Stimulated activated CD8-positive, alpha-beta memory T cell treated with anti-CD3 and anti-CD28 coated beads, Interleukin-15, amount 100 ng/mL, for 24 hours (primary cell): ENCODE measurements at places on chromosomes 11 and 22.
A peak's percentile ranks its signal among the peaks of the same experiment; 100 is the strongest.

DNA sequence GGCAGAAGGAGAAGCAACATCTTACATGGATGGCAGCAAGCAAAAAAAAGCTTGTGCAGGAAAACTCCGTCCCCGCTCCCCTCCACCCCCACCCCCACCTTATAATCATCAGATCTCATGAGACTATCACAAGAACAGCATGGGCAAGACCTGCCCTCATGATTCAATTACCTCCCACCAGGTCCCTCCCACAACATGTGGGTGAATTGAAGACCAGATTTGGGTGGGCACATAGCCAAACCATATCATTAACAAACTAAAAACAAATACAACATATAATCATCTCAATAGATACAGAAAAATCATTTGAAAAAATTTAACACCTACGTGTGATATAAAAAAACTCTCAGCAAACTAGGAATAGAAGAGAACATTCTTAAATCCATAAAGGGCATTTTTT is 88.8 kb downstream of the BUD13 start:
- no peak for DNase-seq

DNA sequence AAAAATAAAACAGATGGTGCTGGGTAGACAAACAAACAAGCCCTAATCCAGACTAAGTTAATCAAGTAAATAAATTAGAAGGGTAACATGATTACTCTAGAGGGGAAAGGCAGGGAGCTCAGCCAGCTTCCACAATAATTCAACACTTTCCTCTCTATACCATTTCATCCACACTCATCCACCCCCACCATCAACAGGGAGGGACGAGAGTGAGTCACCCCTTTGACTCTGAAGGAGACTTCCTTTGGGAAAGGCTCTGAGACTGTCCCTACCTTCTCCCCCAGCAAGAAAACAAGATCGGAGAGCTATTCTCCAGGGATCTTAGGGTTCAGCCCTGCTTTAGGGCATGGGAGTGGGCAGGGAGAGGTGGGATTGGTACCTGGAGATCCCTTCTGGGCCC is 33.1 kb downstream of the TRIM66 start:
- no peak for DNase-seq

DNA sequence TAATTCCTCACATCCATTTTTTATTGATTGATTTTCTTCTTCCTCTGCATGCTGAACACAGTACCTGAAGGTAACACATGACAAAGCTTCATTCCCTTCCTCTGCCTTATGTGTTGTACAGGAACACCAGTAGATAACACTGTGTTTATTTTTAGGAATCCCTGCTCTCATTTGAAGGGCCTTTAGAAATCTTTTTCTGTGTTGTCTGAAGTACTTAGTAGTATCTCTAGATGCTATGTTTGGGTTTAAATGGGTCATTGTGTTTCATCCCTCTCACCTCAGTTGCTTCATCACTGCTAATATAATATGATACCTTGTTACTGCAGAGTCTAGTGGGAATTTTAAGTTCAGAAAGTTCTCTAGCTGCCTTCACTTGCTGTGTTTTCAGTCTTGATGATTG is 10.2 kb downstream of the MADD start:
- DNase-seq: no peak

- peak; percentile 87 for DNase-seq
Measured at GRCh38 chr11:14904745-14905103, 12.7 kb upstream of the CYP2R1 start.

- DNase-seq: no peak
Measured at GRCh38 chr11:28566339-28567089, 458.3 kb downstream of the METTL15 start.

DNA sequence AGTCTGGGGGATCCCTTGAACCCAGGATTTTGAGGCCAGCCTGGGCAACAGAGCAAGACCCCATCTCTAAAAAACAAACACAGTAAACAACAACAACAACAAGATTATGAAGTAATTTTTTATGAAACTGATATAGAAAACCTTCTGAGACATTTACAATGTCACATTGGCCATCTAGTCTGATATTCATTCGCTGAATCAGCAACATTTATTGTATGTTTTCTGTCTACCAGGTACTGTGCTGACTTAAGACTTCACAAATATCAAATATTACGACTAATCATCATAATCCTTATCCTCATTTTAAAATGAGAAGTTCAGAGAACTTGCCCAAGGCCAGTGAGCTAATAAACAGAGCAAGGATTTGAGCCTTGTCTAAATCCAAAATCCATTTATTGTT is 120.8 kb downstream of the ATM start:
- no peak for DNase-seq

- DNase-seq: no peak
Measured at GRCh38 chr11:128688031-128688713, 5.7 kb upstream of the FLI1 start.

DNA sequence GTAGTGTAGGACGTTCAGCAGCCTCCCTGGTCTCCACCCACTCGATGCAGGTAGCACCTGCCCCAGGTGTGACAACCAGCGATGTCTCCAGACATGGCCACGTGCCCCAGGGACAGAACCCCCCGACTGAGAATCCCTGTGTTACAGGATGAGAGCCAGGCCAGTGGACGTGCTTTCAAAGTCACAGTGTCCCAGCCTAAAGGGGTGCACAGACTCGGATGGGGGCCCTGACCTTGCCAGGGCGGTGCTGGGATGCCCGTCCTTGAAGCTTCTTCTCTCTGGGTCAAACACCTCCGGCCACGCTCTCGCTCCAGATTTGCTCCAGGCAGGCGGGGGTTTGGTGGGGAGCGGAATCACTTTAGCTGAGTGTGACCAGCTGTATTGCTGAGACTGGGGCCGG is 23.3 kb upstream of the GAL start:
- no peak for DNase-seq
